ENCODE measurements at places on chromosomes 6 and 20.
A peak's percentile ranks its signal among the peaks of the same experiment; 100 is the strongest.

- no peak for DNase-seq
Measured at GRCh38 chr6:107237992-107238660, 122.8 kb upstream of the BEND3 start.

GRCh38 chr6:21521276-21521675, 72.3 kb upstream of the SOX4 start:
- DNase-seq: no peak

DNA sequence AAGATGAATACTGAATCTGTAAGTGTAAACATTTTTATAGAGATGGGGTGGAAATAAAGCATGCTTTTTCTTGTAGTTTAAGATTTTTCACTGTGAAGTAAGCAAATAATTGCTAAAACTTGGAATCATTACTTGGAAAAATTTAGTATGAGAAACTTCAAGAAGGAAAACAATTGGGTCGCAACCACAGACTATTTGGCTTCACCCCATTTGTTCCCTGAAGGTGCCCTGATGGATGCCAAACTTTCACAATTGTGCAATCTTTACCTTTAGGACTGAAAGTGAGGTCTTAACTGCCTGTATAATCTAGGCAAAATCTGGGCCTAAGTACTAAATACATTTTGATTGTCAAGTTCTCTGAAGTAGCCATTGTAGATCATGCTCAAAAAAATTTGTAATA, 330.1 kb downstream of the HDGFL1 start:
- no peak for DNase-seq

- DNase-seq: no peak
Measured at GRCh38 chr20:60857708-60858107, 394.4 kb upstream of the CDH4 start.

- no peak for DNase-seq
Measured at GRCh38 chr20:63974402-63975200, 4.8 kb downstream of the SAMD10 start.

DNA sequence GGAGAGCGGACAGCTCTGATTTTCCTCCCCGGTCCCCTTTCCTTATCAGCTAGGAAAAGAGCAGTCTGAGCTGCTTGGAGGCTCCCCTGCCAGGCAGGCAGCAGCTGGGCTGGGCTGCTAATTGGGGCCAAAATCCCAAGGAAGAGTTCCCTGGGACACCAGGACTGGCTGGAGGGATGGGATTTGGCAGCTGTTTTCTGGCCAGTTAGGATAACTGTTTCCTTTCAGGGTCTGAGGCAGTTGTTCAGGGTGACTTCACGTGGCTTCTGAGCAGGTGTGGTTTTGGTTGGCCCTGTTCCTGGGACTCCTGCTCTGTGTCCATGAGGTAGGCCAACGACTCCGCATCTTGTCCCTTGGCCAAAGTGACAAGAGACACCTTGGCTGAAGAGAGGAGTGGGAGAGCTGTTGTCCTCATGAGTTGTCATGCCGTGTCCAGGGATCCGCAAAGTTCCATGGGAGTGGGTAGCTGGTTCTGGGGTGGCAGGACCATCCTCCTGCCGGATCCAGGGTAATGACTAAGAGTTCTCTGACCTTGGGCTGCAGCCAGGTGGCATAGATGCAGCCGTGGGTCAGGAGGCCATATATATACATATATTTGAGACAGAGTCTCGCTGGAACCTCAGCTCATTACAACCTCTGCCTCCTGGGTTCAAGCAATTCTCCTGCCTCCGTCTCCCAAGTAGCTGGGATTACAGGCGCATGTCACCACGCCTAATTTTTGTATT, 21.2 kb downstream of the MRPS18A start:
- no peak for DNase-seq

DNA sequence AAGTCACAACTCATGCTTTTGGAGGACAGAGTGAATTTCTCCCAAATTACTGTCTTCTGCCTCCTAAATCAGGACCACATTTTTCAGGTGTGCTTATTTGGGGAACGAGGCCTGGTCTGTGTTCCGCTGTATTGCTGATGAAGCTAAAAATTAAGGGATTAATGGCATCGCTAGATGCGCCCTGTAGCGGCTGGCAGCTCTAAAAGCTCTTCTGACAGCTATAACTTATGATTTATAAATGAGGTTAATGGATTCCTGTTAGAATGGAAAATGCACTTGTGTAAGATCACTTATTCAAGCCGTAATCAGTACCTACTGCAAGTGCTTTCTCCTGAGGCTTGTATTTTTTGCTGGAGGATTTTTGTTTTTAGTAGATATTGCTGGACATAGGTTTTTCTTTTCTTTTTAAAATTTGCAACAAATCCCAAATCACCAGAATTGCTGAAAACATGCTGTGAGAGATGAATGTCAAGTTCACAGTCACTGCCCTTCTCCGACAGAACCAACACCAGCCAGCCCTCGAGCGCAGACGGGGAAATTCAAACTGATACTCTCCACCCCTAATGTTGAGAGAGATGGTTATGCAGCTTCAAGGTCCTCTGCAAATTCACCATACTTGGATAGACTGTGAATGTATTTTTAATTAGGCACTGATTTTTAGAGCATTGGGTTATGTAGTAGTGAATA, 49.1 kb downstream of the AKAP12 start:
- DNase-seq: no peak

- no peak for DNase-seq
Measured at GRCh38 chr6:18243302-18243893, 20.9 kb downstream of the DEK start.

- no peak for DNase-seq
Measured at GRCh38 chr6:168469521-168469920, 28.5 kb downstream of the SMOC2 start.

GRCh38 chr6:122619309-122619708, 9.1 kb downstream of the PKIB start:
- no peak for DNase-seq

GRCh38 chr20:24619212-24619611, 149.8 kb downstream of the SYNDIG1 start:
- no peak for DNase-seq

GRCh38 chr6:37940074-37940847, 120.7 kb downstream of the ZFAND3 start:
- DNase-seq: no peak

GRCh38 chr6:32980488-32981038, 12.2 kb downstream of the BRD2 start:
- no peak for DNase-seq

DNA sequence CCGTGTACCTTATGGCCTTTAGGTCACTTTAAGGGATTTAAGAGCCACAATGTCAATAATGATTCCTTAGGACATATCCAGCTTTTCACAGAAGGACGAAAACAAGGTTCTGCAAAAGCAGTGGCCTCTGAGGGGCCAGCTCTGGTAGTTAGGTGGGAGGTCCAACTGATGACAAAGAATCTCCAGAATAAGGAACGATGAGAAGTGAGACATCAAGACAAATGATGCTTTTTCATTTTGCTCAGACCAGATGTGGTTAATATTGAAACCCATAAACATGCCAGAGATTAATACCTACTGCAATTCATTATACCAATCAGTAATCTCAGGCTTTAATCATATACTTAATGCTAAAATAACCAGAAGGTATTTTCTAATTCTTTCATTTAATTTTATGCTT, 1.9 kb downstream of the C6orf58 start:
- DNase-seq: no peak

GRCh38 chr20:621125-621756, 11.1 kb upstream of the TCF15 start:
- DNase-seq: no peak

DNA sequence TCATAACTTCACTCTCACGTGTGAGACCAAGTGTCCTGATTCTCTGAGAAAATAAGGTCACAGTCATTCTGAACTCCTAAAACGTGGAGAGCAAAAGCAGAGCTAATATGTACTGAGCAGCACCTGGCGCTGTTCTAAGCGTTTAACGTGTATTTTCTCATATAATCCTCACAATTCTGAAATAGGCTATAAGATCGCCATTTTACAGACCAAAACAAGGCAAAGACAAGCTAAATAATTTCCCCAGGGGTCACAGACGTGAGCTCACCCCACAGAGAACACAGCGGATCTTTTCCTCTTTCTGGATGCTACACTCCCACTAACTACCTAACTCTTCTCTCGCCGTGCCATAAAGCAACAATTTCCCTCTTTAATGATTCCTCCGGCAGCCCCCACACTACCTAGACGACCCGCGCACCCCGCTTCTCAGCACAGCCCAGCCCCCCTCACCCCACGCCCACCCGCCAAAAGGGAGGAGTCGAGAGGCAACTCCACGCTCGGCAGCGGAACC, 636 bp downstream of the SUPT3H start:
- peak; percentile 76 for DNase-seq

DNA sequence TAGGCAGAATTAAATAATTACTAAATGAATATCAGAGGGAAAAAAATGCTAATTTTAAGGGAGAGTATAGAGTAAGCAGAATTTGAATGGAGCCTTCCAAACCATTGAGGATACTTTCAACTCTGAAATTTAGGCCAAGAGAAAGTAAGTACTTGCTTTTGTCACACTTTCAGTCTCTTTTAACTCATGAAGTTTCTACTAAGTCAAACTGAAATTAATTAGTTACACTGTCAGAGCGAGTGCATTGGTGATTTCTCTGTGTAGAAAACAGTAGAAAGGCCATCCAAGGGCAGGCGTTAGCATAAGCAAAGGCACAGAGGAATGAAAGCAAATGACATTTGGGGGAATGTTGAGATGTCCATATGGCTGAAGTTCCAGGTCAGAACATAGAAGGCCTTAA, 92.9 kb downstream of the PLEKHG1 start:
- DNase-seq: no peak

DNA sequence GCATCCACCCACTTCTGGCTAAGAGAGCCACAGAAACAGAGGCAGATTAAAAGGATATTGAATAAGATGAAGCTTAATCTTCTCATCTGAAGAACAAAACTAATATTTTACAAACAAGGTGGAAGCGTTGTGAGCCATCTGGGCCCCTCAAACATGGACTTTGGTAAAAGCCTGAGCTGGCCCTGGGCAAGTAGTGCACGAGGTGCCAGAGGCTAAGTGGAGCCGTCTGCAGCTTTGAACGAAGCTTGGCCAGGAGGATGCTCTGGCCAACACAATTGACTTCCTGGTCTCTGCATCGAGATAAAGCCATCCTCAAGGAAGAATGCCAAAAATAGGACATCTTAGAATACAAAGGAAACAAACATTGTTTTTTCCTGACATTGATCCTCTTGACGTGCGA, 53.2 kb upstream of the PLEKHG1 start:
- no peak for DNase-seq

DNA sequence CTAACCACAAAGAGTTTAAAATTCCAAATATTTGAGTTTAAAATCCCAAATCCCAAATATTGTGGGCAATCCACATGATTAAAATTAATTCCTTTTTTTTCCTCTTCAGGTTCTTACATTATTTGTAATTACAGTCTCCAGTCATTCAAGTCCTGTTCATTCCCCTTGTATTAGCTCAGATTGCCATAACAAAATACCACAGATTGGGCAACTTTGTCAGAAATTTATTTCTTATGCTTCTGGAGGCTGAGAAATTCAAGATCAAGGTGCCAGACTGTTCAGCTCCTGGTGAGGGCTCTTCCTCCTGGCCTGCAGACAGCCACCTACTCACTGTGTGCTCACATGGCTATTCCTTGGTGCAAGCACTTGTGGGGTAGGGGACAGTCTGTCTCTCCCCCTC, 105.5 kb downstream of the ARMC2 start:
- DNase-seq: no peak

DNA sequence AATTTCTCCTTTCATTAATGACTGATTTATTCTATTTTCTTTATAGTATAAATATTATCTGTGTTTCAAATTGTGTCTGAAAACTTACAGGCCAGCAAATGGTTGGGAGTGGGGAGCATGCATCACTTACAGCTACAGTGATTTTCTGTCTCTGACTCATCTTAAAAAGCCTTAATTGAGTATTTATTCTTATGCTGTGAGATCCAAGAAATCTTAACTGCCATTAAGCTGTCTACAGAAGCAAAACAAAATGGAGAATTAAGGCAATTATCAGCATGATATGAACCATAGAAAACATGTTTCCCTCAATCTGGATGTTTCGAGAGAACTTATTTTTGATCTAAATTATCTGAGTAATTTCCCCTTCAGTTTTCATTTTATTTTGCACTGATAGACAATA, 831.2 kb downstream of the KIF16B start:
- DNase-seq: no peak

GRCh38 chr6:3762852-3763251, 11.3 kb upstream of the PXDC1 start:
- DNase-seq: no peak

DNA sequence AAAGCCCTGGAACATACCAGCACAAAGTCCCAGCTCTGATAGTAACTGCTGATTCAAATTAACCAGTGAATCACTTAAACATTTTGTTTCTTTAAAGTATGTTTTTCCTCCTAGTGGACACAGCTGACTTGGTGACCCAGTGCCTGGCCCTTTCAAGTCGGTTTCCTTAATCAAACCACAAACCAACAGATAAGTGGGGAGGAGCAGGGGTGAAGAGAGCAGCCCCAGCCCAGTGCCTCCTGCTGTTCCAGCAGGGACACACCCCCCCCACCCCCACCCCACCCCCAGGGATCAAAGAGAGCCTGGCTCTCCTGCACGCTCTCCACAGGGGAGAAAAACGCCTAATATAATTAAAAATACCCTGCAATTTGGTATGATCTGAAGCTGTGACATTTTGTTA, 55.4 kb upstream of the TBXT start:
- DNase-seq: no peak

DNA sequence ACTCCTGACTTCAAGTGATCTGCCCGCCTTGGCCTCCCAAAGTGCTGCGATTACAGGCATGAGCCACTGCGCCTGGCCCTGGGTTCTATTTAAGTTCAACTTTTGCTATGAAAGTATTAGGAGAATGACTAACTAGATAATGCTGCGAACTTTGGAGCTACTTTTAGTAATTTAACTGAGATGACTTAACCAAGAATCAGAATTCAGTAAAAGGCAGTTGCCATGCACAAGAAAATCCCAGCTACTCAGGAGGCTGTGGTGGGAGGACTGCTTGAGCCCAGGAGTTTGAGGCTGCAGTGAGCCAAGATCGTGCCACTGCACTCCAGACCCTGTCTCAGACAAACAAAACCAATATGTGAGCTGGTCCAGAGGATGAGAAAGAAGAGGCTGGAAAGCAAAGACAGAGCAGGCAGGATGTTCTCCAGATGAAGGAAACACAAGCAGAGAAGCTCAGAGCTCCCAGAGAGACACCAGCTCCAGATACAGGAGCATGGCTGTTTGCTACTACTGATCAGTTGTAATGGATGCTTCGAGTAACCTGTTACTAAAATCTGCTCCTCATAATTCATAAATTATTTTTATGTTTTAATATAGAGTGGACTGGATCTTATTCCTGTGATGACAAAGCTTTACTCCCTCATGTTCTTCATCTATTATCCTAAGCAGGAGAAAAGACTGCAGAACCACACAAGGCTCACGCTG, 23.9 kb downstream of the ZNF217 start:
- DNase-seq: no peak

Measured in stimulated activated CD4-positive, alpha-beta T cell treated with anti-CD3 and anti-CD28 coated beads, TNF-alpha, amount 100 ng/mL, for 4 hours (primary cell).